ENCODE measurements at places on chromosomes 2 and 18.

DNA sequence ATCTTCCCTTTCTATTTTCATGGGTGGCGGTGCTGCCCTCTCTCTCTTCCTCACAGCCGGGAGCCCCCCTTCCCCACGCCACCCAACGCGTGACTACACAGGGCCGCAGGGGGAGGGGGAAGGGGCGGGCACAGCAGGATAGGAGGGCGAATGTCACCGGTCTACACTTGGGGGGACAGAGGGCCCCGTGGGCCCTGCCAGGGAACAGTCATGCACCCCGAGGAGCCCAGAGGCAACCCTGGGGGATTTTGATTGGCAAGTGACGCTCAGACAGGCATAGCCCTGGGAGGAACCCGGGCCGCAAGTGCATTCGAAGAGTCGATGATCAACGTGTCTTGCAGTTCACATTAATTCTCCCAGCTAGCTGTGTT is 91.1 kb upstream of the ANKRD30BL start:
- no peak for DNase-seq

- no peak for DNase-seq
These were observed 191.0 kb downstream of the GLI2 start for GRCh38 chr2:120926463-120927264.

- no peak for DNase-seq
These were observed 17.0 kb upstream of the KANSL1L start for GRCh38 chr2:210188190-210188589.

GRCh38 chr18:69981948-69982347 is 34.3 kb upstream of the CD226 start:
- no peak for DNase-seq

DNA sequence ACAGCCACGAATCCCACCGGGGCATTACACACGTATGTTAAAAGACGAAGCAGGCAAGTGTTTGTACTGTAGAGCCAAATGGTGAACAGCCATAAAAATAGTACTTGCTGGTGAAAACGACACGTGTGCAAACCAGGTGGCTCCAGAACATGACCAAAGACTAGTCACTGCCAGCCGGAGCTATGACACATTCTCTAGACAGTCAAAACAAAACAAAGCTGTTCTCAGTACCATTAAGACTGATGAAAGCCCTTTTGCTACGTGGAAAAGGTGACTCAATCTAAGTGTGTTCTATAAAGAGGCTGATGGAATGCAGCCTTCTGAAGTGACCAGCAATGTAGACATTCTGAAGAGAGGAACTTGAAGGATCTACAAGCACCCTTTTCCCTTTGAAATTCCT is 367.7 kb upstream of the NETO1 start:
- peak; percentile 87 for DNase-seq

GRCh38 chr2:196500686-196501431 is 138.7 kb upstream of the CCDC150 start:
- peak; percentile 59 for DNase-seq

DNA sequence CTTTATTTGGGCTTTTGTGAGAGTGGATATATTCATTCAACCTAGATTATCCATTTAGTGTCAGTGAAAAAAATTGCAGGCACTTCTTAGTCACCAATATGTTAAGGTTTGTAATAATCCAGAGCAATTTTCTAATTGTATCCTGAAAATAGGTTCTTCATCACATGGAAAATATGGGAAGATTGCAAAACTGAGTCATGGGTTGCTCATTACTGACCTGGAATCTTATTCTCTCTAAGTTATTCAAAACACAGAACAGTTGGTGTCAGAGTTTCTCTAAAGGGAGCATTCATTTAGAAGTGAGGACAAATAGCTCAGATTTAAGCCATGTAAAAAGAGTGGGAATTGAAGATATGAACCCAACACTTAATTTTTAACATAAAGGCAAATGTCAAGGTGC is 181.3 kb downstream of the IKZF2 start:
- DNase-seq: peak; percentile 48

DNA sequence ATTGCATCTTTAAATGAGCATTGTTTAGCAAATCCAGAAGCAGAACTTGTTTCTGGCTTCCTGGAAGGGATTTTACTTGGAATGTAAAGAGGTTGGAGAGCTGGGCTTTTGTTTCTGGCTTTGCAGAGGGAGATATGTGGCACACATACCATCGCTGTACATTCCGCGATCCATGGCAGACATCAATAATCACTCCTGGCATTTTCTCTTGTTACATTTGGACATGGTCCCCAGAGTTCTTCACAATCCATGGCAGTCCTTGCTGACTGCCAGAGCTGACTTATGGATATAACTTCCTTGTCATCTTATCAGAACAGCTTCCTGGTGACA is 445.6 kb upstream of the SPRED2 start:
- no peak for DNase-seq

GRCh38 chr2:100653449-100654035 is 90.7 kb downstream of the PDCL3 start:
- DNase-seq: no peak

- peak; percentile 50 for DNase-seq
These were observed 75.8 kb downstream of the LNPK start for GRCh38 chr2:175926272-175926671.

GRCh38 chr2:1544478-1545069 is 131.3 kb downstream of the TPO start:
- DNase-seq: peak; percentile 22
